ENCODE measurements at places on chromosomes 7 and 10. TPM values are rescaled to one million over a fixed set of nuclear protein-coding genes. Genes with fewer than 3 reads are reported as not detected.

DNA sequence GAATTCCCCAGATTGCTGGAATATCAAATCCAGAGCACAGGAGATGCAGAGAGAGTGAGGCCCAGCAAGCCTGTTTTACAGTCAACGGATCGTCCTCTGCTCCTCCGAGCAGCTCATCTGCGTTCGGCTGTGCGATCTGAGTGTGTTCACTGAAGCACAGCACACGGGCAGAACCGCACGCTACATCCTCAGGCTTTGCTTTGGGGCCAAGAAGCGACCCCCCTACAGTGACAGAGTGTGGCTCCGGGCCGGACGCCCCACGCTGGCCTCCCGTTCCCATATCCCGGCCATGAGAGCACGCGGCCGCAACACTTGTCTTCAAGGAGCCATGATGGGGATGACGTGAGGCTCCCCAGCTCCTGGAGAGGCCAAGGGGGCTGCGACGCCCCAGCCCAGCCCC is 431.4 kb downstream of the DNAJB6 start:
- no peak for DNase-seq

DNA sequence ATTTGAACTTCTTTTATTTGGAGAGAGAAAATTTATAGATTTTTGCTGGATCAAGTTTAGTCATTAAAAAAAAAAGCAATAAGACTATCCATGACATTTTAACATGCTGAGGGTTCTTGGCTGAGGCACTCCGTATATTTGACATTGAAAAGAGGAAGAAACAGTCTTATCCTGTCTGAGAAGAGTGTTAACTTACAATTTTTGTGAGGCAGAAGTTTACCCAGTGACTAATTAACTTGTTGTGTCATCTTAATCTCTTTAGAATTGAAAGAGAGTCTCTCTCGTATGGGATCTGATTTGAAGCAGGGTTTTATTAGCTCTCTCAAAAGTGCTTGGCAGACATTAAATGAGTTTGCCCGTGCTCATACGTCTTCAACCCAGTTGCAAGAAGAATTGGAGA is 39.3 kb downstream of the SEC23IP start:
- DNase-seq, result no peak

SYCE1 gene
- total RNA-seq, result not detected

CLCN1 gene
- total RNA-seq, result not detected

DNA sequence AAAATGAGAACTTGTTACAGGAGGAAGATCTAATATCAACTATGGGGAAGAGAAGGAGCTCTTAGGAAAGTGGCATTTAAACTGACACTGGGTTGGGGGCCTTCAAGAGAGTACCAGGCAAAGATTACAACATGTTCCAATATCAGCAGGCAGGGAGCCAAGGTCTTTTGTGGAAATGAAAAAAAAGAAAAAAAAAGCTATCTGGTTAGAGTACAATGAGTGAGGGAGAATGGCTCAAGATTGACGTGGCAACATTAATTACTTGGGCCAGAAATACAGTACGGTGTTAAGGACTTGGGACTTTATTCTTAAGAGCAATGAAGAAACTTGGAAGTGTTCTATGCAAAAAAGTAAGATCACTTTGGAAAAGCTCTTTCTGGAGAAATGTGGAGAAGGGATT is 132.3 kb upstream of the CDK1 start:
- no peak for DNase-seq

DNA sequence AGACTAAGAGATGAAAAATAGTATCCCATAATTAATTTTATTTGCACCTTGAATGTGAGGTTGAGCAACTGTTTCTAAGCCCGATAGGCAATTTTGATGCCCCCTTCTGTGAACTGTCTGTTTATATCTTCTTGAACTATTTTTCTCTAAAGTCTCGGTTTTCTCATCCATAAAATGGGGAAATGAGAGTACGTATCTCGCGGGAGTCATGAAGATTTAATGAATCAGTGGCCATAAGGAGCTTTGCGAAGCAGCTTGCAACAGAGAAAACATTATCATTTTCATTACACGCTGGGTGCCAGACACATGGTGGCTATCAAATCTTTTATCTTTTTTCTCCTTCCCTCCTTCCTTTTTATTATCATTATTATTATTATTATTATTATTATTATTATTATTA is 108.1 kb upstream of the CARD11 start:
- DNase-seq, result no peak

DNA sequence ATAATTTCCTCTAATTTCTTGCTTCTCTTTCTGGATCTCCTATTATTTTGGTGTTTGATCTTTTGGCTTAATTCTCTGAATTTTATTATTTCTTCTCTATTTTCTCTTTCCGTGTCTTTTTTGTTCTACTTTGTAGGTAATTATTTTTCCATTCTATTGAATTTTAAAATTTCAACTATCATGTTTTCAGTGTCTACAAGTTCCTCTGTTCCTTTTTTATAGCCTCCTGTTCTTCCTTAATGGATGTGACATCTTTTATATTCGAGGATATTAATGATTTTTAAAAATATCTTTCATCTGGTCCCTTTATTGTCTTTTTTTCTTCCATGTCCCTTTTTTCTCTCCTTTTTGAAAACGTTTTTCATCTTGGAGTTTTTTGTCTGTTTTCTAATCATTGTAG is 11.1 kb downstream of the CDC123 start:
- no peak for DNase-seq

DNA sequence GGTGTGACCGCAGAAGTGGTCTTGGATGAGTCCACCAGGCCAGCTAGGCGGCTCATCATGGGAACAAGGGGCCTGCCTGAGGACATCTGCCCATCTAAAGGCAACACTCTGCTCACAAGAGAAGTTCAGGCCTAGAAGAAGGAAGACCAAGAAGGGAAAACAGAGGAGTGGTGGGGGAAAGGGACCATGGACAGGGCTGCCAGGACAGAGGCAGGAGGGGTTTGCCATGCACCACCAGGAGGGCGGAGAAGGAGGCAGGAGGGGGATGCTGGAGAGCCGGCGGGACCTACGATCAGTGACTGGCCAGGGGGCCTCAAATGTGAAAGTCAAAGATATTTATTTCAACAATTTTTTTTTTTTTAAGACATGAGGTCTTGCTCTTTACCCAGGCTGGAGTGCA is 33.1 kb downstream of the GAD2 start:
- no peak for DNase-seq

C10orf71 gene
- total RNA-seq, result not detected

DNA sequence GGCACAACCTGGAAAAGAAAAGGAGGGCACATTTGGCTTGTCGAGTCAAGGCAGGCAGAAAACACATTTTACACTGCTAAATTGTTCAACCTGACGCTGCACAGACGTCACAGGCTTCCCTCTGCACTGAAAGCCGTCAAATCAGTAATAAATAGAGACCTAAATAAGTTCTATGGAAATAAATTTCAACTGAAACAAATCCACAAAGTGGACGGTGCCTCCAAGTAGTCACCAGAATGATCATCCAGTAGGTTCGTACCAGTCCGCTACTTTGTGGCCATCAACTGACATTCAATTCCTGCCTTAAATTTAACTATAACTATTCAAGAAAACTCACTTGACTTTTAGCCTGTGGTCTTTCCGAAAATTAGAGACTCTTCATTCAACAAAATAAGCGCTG is 49.0 kb downstream of the NPVF start:
- no peak for DNase-seq

GRCh38 chr10:70222340-70222794 is 10.9 kb downstream of the PPA1 start:
- no peak for DNase-seq

DNA sequence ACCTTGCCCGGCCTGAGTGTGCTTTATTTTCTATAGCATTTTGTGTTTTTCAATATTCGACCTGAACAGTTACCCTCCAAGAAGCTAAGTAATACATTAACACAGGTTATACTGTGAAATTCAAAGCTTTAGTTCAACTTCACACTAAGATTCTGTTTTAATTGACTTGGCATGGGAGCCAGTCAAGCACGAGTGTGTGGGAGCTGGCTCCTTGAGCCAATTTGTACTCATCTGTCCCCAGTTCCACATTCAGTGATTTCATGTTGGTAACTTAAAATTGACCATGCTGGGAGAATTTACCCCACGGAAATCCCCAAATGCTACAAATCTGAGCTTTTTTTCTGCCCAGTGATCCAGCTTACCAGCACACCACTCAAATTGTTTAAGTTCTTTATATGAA is 20.3 kb downstream of the TSPAN12 start:
- no peak for DNase-seq

Data from dermis blood vessel endothelial cell (primary cell).